ENCODE measurements at places on chromosomes 2 and 18.

- DNase-seq: no peak
Measured at GRCh38 chr2:215432759-215433594, 2.9 kb downstream of the FN1 start.

- DNase-seq: no peak
Measured at GRCh38 chr2:152477347-152478092, 142.5 kb downstream of the FMNL2 start.

GRCh38 chr18:5207471-5208150 is 10.6 kb upstream of the AKAIN1 start:
- DNase-seq: no peak

GRCh38 chr2:26692279-26692896 is at the start of gene KCNK3:
Gene KCNK3, plus strand, starts transcription at chr2:26692722. Its CDS starts 154 bp downstream, at chr2:26692876.
- no peak for DNase-seq

DNA sequence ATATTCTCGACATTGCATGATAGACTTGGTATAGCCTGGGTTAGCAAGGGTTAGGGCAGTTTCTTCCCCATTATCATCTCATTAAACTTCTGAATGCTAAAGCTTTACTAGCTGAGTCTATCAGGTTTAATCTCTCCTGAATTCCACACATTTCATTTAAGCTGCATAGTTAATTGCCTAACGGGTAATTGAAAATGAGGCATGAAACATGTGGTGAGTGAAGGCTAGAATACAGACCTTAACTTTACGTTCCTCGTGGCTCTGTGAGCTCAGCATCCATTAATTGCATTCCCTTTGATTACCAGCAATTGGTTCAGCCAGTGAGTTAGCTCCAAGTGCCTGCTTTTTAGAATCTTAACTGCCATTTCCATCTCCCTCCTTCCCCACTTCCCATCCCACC is 126.5 kb upstream of the MEX3C start:
- no peak for DNase-seq

- DNase-seq: no peak
Measured at GRCh38 chr2:241323778-241324177, 8.1 kb downstream of the SEPTIN2 start.

GRCh38 chr2:180962727-180963314 is 17.6 kb upstream of the UBE2E3 start:
- no peak for DNase-seq

DNA sequence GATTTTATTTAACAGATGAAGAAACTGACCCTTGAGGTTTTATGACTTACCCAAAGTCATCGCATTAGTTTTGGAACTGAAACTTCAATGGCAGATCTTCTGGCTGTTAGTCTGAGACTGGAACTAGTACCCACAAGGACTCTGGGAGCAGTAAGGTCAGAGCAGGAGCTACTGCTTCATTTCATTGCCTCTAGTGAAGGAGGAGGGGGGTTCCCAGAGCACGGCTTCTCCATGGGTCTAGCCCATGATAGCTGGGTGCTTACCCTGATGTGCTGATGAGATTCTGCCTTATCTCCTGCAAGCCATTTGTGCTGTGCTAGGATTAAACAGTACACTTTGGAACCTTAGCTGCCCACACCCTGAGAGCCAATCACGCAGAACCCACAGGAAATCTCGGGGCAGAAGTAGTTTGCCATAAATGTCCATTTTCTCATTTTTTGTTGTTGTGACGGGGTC is 5.4 kb upstream of the RNASEH1 start:
- DNase-seq: no peak

GRCh38 chr2:177728920-177729319 is 336.3 kb downstream of the AGPS start:
- DNase-seq: no peak

GRCh38 chr2:120741571-120742561 is 6.2 kb downstream of the GLI2 start:
- no peak for DNase-seq

GRCh38 chr18:3623769-3624545 is 174.0 kb downstream of the TGIF1 start:
- peak; percentile 91 for DNase-seq

DNA sequence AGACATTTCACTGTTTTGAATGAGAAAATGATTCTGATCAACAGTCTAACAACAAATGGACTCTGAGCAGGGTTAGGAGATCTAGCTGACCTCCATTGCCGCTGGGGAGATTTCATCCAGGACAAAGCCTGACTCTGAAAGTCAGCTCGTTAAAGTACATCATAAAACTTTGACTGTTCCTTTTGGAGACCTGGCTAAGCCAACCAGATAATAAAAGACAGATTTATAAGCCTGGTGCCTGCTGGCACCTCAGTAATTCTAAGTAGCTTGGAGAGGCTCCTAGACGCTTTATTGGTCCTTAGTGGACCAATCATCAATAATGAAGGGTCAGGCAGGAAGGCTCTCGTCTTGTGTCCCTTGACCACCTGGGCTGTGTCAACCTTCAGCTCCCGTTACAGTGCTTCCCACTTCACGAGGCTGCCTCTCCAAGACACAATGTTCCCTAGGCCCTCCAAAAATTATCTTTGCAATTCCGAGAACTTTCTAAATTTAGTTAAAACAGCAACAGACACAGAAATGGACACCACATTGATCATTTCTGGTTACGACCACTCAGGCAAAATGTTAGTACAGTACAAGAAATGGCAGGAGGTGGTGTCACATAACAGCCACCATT is 47.9 kb upstream of the PMAIP1 start:
- no peak for DNase-seq

DNA sequence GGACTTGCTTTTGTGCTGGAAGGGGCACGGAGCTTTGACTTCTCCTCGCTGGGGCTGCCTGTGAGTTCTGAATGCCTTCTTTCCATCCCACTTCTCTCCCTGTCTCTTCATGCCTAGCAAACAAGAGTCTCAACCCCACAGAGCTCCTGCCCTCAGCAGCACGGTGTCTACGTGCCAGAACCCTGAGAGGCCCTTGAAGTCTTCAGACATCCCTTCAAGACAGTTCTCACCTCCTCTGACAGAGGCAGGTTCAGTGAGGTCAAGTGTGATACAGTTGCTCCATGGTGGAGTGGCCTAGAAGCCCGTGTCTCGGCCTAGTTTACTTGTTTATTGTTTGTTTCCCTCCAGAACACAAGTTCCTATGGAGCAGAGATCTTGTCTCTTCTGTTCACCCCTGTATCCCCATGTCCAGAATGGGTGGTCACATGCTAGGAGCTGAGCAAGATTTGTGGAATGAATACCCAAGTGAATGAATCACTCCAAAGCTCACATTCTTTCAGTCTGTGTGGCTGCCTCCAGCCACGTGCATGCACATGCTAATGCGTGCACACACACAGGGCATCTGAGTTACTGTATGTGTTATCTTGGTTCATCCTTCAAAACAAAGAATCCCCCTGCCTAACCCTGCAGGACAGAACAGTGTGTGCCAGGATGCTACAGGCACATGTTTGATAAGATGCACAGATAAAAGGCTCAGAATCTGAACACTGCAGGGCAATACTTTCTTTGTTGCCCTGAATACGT is 391.6 kb downstream of the NBAS start:
- DNase-seq: peak; percentile 91

DNA sequence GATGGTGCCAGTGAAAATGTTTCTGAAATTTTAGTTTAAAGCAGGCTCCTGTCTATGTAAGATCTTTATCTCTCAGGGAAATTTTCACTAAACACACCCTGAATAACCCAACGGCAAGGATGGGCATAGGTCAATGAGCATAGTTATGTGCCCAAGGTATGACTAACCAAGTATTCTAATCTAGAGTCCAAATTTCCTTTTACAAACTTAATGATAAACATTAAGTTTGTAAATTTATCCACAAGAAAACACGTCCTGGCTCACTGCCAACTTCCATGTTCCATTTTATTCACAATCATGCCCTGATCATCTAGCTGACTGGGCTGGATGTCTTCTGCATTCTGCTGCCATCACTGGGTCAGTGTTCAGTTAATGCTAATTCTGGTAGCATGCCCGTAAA is 151.2 kb downstream of the SRBD1 start:
- DNase-seq: no peak

Data from AG04450 (cell line).